ENCODE measurements at places on chromosomes 5 and 9. TPM values are rescaled to one million over a fixed set of nuclear protein-coding genes. Genes with fewer than 3 reads are reported as not detected.

WHRN gene
- total RNA-seq: 1.4 TPM

UCK1 gene
- total RNA-seq: 24.9 TPM

GRCh38 chr5:133924221-133924920, 44.1 kb downstream of the C5orf15 start:
- no peak overlapping the region for H3K4me3 ChIP-seq
- no peak for DNase-seq
- no peak overlapping the region for H3K27ac ChIP-seq
- H3K36me3 ChIP-seq: no peaks in the 10 kb centered on the region

DNA sequence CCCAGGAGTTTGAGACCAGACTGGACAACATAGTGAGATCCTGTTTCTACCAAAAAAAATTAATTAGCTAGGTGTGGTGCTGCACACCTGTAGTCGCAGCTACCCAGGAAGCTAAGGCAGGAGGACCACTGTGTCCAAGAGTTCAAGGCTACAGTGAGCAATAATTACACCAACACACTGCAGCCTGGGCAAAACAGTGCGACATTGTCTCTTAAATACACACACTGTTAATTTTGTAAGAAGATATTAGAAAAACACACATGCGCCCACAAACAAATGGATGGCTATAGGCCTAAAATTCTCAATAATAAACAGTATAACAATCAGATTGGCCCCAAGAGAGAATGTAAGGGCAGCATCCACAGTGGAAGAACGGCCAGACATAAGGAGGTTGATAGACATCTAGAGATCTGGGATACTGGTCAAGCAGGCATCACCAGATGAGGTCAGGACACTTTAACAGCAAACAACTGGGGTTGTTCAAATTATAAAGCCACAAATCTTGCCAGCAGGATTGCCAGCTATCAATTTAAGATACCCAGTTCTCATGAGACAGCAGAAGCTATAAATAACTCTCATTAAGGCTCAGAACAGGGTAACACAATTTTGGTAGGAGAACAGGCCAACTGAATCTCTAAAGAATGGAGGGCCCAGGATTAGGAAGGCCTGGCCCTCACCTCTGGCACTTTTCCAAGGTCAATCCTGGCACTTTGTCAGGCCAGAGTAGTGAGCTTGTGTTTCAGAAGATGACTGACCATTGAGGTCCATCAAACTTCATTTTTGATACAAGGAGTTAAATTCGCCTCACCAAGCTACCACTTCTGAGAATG, 29.5 kb downstream of the GOLPH3 start:
- H3K36me3 ChIP-seq: no peaks in the 10 kb centered on the region
- H3K27ac ChIP-seq: no peak overlapping the region
- no peak for DNase-seq
- no peak overlapping the region for H3K4me3 ChIP-seq

DNA sequence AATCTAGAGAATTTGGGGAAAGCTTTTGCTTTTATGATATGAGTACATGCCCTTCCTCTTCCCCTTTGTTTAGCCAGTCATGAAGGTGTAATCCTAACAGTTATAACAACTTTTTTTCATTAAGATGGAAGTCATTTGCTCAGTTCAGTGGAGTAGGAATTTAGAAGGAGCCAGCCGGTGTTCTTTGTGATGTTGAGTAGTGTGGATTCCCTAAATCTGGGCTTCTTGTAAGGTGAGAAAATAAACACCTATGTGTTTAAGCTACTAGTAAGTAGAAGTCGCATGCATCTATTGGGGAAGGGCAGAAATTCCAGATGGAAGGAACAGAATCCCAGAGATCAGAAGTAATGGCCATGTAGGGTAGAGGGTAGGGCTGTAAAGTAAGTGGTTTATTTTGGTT, 13.6 kb upstream of the CNTLN start:
- H3K27me3 ChIP-seq: no peaks in the 10 kb centered on the region
- no peak overlapping the region for H3K4me3 ChIP-seq
- H3K4me1 ChIP-seq: no peaks in the 10 kb centered on the region
- H3K36me3 ChIP-seq: no peaks in the 10 kb centered on the region

- H3K4me3 ChIP-seq: no peak overlapping the region
- H3K27ac ChIP-seq: no peak overlapping the region
- no peaks in the 10 kb centered on the region for H3K36me3 ChIP-seq
- no peak for DNase-seq
- no peaks in the 10 kb centered on the region for H3K27me3 ChIP-seq
Observed at GRCh38 chr5:50623666-50624065, 42.8 kb upstream of the PARP8 start.

DNA sequence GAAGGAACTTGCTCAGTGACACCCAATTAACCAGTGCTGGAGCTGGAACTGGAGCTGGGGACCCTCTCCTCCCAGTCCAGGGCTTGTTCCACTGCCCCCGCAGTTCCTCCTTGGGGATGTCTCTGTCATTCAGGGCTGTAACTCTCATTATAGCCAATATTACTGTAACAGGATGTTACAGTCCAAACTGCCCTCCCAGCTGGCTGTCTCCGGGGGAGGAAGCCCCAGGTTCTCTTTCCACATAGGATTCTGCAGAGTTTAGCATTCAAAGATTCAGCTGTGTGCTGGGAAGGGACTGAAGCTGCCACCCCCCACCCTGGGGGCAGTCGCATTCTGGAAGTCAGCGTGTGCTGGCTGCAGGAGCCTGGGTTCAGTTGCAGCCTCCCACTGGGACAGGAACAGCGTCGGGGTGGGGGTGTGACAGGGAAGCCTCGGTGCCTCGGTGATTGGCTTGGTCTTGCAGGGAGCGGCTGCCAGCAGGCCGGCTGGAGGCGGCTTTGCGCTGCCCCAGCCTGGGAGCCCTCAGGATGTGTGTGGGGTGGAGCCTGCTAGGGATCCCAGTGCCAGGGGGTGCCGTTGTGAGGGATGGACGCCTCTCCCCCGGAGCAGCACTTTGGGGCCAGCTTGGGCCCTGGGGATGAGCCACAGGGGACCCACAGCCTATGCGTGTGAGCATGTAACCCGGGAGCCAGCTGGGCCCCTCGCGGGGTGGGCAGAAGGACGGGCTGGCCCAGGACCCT, 101.1 kb downstream of the RGS3 start:
- no peak overlapping the region for H3K4me3 ChIP-seq
- no peaks in the 10 kb centered on the region for H3K36me3 ChIP-seq
- no peaks in the 10 kb centered on the region for H3K4me1 ChIP-seq
- H3K27me3 ChIP-seq: no peaks in the 10 kb centered on the region

CFAP157 gene
- total RNA-seq: not detected

SUSD3 gene
- 2.2 TPM for total RNA-seq

STING1 gene
- not detected for total RNA-seq

MLANA gene
- total RNA-seq: not detected

ALDH1A1 gene
- total RNA-seq: 104 TPM

- no peak for DNase-seq
- no peaks in the 10 kb centered on the region for H3K27me3 ChIP-seq
Observed at GRCh38 chr5:180085837-180086236, 14.3 kb upstream of the RNF130 start.

LCNL1 gene
- total RNA-seq: not detected

- no peak for DNase-seq
- H3K4me3 ChIP-seq: no peak overlapping the region
- H3K4me1 ChIP-seq: no peaks in the 10 kb centered on the region
- H3K27ac ChIP-seq: no peak overlapping the region
Observed at GRCh38 chr9:27110181-27110580, 1.2 kb downstream of the TEK start.

IFNB1 gene
- not detected for total RNA-seq

LCN10 gene
- total RNA-seq: not detected

- no peaks in the 10 kb centered on the region for H3K4me1 ChIP-seq
- H3K27me3 ChIP-seq: no peaks in the 10 kb centered on the region
- DNase-seq: no peak
- H3K36me3 ChIP-seq: no peaks in the 10 kb centered on the region
Observed at GRCh38 chr5:131171276-131171810, 599 bp downstream of the LYRM7 start.

NR5A1 gene
- total RNA-seq: not detected

- no peak overlapping the region for H3K27ac ChIP-seq
- no peak overlapping the region for H3K4me3 ChIP-seq
- no peaks in the 10 kb centered on the region for H3K36me3 ChIP-seq
- no peak for DNase-seq
- no peaks in the 10 kb centered on the region for H3K27me3 ChIP-seq
Observed at GRCh38 chr5:154301726-154302125, 111.2 kb downstream of the GALNT10 start.

DNA sequence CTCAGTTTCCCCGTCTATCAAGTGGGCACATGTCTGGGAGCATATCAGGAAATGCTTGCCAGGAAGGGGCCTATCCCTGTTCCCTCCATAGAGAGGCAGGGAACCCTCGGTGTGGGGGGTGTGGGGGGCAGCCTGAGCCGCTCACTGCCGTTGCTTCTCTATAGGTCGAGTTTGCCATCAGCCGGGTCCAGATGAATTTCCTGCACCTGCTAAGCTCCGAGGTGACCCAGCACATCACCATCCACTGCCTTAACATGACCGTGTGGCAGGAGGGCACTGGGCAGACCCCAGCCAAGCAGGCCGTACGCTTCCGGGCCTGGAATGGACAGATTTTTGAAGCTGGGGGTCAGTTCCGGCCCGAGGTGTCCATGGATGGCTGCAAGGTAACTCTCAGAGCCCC, 13.8 kb upstream of the ORM1 start:
- no peak overlapping the region for H3K27ac ChIP-seq
- no peak overlapping the region for H3K4me3 ChIP-seq
- H3K27me3 ChIP-seq: no peaks in the 10 kb centered on the region
- no peaks in the 10 kb centered on the region for H3K4me1 ChIP-seq

DNA sequence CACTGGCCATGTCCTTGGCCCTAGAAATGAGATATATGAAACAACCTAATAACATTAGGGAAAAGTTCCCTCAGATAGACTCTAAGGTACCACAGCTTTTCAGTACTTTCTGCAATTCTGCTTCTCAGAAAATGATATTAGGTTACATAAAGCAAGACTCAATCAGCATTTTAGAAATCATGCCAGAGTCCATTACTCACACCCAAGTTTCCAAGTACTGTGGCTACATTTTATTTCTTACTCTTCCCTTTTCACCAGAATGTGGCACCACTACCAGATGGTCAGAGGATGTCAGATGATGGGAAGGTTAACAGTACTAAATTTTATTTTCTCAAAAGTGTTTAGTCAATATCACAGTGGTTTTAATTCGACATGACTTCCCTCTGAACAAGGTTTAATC, 217.2 kb downstream of the MLLT3 start:
- H3K27ac ChIP-seq: no peak overlapping the region
- no peaks in the 10 kb centered on the region for H3K36me3 ChIP-seq
- no peak overlapping the region for H3K4me3 ChIP-seq
- H3K27me3 ChIP-seq: no peaks in the 10 kb centered on the region
- DNase-seq: no peak
- H3K4me1 ChIP-seq: peaks cover 21% of the 10 kb centered on the region

- no peak within 1 kb of the TSS for H3K4me3 ChIP-seq
- H3K4me1 ChIP-seq: no peaks in the 10 kb centered on the region
- H3K27me3 ChIP-seq: no peaks in the 10 kb centered on the region
- DNase-seq: no peak
- H3K27ac ChIP-seq: no peak within 1 kb of the TSS
- no peaks in the 10 kb centered on the region for H3K36me3 ChIP-seq
Observed at GRCh38 chr5:178940569-178941360, at the start of gene ZNF454. Gene ZNF454, plus strand, starts transcription at chr5:178941198. Its CDS starts 1,594 bp downstream, at chr5:178942792.

DNA sequence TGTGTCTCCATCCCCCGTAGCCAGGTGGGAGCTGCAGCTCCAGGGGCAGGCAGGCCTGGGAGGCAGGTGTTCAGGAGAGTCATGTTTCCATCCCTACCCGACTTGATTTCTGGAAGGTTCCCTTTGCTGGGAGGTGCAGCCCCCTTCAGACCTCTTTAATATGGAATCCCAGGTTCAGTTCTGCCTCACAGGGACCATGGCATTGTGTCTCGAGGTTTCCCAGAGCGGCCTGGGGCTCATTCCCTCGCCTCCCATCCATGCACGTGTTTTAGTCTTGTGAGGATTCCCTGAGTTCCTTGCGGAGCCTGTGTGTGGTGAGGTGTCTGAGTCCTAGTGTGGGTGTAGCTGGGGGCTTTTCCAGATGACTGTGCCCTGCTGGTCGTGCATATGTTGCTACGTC, 16.5 kb upstream of the AHRR start:
- H3K27ac ChIP-seq: no peak overlapping the region
- H3K4me1 ChIP-seq: no peaks in the 10 kb centered on the region
- H3K36me3 ChIP-seq: peaks cover 2% of the 10 kb centered on the region
- DNase-seq: no peak
- H3K27me3 ChIP-seq: no peaks in the 10 kb centered on the region

- H3K4me1 ChIP-seq: no peaks in the 10 kb centered on the region
- no peak overlapping the region for H3K4me3 ChIP-seq
- DNase-seq: no peak
- no peak overlapping the region for H3K27ac ChIP-seq
Observed at GRCh38 chr5:143923634-143924266, 111.8 kb downstream of the HMHB1 start.

SSBP2 gene
- total RNA-seq: 3.3 TPM

DNA sequence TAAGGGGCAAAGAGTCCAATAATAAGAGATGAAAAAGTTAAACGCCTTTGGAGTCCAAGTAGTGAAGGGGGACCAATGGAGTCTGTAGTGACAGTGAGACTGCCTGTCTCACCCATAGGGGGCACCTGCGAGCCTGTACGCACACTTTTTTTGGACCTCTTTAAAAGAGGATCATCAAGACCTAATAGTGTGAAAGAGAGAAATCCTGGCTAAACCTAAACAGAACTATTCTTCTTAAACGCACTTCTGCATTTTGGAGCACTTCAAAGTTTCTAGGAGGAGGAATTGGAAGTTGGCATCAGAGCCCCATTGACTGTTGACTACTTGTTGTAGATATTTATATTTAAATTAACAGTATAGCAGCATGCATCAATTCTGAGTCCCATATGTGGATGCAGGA, 636.1 kb upstream of the KLF4 start:
- no peaks in the 10 kb centered on the region for H3K4me1 ChIP-seq
- peak; percentile 18 for DNase-seq
- no peaks in the 10 kb centered on the region for H3K27me3 ChIP-seq

DBH gene
- total RNA-seq: not detected

PIP5K1B gene
- 10.3 TPM for total RNA-seq

- DNase-seq: peak; percentile 32
- H3K36me3 ChIP-seq: no peaks in the 10 kb centered on the region
- H3K27ac ChIP-seq: peak overlapping the region; percentile 87
- H3K4me3 ChIP-seq: peak overlapping the region; percentile 94
- H3K4me1 ChIP-seq: peaks cover 10% of the 10 kb centered on the region
Observed at GRCh38 chr5:140113180-140113698, 670 bp upstream of the PURA start.

S1PR3 gene
- 1.00 TPM for total RNA-seq

BNIP1 gene
- 13.9 TPM for total RNA-seq

IFNA4 gene
- not detected for total RNA-seq

GRCh38 chr5:177297922-177298321, 5.6 kb downstream of the RAB24 start:
- H3K4me1 ChIP-seq: peaks cover 23% of the 10 kb centered on the region
- H3K27me3 ChIP-seq: no peaks in the 10 kb centered on the region
- no peak overlapping the region for H3K4me3 ChIP-seq
- H3K36me3 ChIP-seq: peaks cover 12% of the 10 kb centered on the region

DNA sequence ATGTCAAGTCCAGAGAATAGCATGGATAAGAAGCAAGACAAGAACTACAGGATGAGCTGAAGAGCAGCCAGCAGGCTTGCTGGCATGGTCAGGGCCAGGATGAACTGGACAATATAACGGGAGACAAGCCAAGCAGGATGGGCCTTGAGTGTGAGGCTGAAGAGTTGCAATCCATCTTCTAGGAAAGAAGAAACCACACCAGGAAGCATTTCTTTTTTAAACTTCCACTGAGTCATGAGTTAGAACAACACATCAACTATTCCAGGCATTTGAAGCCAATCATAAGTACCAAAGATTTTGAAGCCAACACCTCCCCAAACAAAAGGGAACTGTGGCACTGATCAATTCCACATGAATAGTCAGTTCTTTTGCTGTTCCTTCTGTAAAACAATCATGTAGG, 27.3 kb downstream of the SLC31A2 start:
- DNase-seq: no peak
- no peak overlapping the region for H3K4me3 ChIP-seq
- no peaks in the 10 kb centered on the region for H3K4me1 ChIP-seq
- peaks cover 3% of the 10 kb centered on the region for H3K36me3 ChIP-seq
- H3K27ac ChIP-seq: no peak overlapping the region
